ENCODE measurements at places on chromosomes 7 and 10. TPM values are rescaled to one million over a fixed set of nuclear protein-coding genes. Genes with fewer than 3 reads are reported as not detected.

DNA sequence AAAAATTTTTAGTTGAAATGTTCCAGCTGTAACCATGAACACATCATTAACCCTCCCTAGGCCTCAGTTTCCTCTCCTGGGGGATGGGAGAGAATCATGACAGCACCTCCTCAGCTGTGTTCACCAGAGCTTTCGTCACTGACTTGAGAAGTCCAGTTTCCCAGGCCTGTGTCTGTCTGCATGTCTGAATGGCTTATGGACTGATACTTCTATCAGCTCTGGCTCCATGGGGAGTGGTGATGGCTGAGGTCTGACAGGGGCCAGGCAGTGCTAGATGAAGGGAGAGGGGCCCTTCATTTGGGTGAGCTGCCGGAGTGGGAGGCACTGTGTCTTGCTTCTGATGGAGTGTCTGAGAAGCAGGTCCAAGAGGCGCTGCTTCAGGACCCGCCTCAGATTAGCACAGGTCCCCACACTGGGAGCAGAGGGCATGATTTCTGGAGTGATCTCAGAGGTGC lies 192.9 kb downstream of the PTPN20 start:
- H3K27me3 ChIP-seq = no peaks in the 10 kb centered on the region
- H3K27ac ChIP-seq = peak overlapping the region; percentile 10
- H3K4me1 ChIP-seq = peaks cover 5% of the 10 kb centered on the region

GRCh38 chr10:94683214-94684054 lies at the start of gene CYP2C18:
CYP2C18 (plus strand) TSS chr10:94683729; CDS start chr10:94683820, 91 bp downstream.
- no peaks in the 10 kb centered on the region for H3K27me3 ChIP-seq
- no peak for DNase-seq
- no peak within 1 kb of the TSS for H3K4me3 ChIP-seq
- no peaks in the 10 kb centered on the region for H3K4me1 ChIP-seq
- H3K36me3 ChIP-seq = no peaks in the 10 kb centered on the region

DNA sequence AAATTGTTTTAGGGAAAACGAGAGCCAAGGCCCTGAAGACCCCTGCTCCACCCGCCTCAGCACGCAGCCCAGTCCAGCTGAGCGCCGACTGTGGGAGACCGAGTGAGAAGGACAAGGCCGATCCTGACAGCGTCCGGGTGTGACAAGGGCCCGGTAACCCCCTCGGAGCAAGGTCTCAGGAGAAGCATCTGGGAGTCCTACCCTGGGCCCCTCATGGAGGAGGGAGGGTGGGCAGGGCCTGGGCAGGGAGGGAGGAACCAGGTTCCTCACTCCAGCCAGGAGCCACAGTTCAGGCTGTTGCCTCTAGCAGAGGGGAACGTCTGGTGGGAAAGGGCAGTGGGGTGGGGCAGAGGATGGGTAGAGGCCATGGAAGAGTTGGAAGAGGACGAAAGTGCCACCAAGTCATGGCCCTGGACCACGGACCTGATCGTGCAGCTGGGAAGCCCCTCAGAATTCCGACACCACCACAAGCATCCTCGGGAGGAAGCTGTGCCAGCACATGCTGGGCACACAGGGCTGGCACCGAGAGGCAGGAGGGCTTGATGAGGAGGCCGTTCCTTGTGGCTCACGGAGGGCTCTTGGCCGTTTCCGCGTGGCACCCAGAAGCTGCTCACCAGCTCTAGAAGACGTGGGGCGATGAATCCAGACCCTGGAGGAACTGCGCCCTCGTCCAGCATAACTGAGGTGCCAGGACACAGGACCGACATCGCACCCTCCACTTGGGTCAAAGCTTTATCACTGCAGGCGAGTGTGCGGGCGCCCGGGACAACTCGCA lies 2.2 kb upstream of the KNDC1 start:
- H3K36me3 ChIP-seq = no peaks in the 10 kb centered on the region
- H3K4me1 ChIP-seq = peaks cover 8% of the 10 kb centered on the region
- no peak overlapping the region for H3K4me3 ChIP-seq

AMPH gene
- 1.4 TPM for polyA plus RNA-seq

DNA sequence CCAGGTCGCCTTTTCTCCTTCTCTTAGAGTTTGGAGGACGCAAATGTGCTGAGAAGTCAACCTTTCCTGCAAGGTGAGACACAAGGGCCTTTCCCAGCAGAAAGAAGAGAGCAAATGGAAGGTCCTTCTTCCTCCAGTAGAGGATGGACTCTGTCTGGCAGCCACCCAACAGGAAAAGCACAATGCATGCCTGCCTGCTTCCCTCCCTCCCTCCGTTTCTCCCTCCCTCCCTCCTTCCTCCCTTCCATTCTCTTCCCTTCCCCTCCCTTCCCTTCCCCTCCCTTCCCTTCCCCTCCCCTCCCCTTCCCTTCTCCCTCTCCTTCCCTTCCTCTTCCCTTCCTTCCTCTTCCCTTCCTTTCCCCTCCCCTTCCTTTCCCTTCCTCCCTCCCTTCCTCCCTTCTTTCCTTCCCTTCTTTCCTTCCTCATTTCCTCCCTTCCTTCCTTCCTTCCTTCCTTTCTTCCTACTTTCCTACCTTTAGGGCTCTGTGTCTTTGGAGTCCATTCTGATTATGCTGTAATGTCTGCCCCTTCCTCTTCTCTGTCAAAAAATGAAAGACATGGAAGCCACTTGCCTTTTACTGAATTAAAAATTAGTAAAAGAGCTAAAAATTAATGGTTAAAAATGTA lies 66.4 kb downstream of the TRUB1 start:
- H3K4me1 ChIP-seq = no peaks in the 10 kb centered on the region
- no peaks in the 10 kb centered on the region for H3K27me3 ChIP-seq
- H3K4me3 ChIP-seq = no peak overlapping the region
- no peaks in the 10 kb centered on the region for H3K36me3 ChIP-seq
- H3K27ac ChIP-seq = no peak overlapping the region

DNA sequence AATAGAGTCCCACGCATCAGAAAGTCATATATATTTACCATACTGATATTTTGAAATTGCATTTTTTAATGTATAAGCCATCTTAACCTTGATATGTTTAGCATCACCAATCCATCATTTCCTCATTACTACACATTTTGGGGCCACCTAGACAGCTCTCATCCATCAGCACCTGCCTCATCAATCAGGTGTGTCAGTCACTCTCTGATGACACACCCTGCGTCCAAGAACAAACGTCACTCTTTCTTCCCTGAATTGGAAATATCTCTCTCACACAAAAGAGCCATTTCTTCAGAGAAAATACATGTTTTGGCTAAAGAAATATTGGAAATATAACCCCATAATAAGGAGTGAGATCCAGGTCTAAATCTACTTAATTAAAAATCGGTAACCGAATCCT lies 38.9 kb upstream of the RSU1 start:
- no peak overlapping the region for H3K4me3 ChIP-seq
- H3K27ac ChIP-seq = no peak overlapping the region
- no peak for DNase-seq
- no peaks in the 10 kb centered on the region for H3K27me3 ChIP-seq
- H3K36me3 ChIP-seq = no peaks in the 10 kb centered on the region
- no peaks in the 10 kb centered on the region for H3K4me1 ChIP-seq

DNA sequence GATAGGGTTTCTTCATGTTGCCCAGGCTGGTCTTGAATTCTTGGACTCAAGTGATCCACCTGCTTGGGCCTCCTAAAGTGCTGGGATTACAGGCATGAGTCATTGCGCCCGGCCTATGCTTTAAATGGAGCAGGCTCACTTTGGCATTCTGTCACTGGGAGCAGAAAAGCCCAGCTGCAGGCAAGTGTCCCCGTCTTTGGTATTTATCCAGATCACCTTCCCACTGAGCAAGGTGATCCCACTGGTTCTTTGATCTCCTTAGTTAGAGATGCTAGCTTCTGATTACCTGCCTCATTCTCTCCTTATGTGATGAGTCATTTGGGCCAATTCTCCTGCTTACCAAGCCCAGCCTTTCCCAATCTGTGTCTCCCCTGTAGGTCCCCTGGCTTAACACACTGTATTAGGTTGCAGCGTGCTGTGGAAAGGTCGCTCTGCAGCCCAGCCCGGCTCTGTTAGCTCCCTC lies 39.3 kb downstream of the SPDYE5 start:
- peak; percentile 11 for DNase-seq
- peak overlapping the region; percentile 34 for H3K27ac ChIP-seq
- peaks cover 7% of the 10 kb centered on the region for H3K4me1 ChIP-seq
- H3K36me3 ChIP-seq = peaks cover 4% of the 10 kb centered on the region

DNA sequence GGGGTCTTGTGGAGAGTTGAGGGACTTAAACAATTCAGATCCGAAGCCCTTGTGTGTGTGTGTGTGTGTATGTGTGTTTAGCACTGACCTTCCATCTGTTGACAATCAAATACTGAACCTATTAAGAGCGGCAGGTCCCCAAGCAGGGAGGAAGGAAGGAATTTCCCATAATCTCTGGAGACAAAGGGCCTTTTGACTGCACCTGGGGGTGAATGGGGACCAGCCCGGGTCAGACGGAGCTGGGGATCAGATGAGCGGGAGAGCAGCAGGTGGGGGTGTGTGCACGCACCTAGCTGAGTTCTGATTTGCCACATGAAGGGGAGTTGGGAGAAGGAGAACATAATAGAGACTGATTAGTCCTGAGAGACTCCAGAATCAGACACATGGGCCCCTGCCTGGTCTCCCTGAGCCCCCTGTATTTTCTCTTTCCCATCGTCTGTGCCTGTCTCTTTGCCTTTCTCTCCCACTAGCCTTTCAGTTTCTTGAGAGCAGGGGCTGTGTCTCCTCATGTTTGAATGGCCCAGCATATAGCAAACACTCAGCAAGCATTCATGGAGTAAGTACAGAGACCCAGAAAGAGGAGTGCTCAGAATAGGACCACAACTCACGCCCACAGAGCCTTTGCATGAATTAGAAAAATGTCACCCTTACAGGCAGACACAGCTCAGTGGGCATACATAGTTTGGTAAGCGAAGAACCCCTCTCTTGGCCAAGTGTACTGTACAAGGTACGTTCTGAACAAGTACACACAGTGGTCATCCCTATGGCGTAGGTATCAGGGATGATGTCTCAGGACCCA lies 288.3 kb upstream of the HABP2 start:
- H3K27ac ChIP-seq = no peak overlapping the region
- H3K36me3 ChIP-seq = no peaks in the 10 kb centered on the region
- DNase-seq = no peak
- H3K27me3 ChIP-seq = no peaks in the 10 kb centered on the region

GSTO2 gene
- polyA plus RNA-seq = 5.1 TPM

DNA sequence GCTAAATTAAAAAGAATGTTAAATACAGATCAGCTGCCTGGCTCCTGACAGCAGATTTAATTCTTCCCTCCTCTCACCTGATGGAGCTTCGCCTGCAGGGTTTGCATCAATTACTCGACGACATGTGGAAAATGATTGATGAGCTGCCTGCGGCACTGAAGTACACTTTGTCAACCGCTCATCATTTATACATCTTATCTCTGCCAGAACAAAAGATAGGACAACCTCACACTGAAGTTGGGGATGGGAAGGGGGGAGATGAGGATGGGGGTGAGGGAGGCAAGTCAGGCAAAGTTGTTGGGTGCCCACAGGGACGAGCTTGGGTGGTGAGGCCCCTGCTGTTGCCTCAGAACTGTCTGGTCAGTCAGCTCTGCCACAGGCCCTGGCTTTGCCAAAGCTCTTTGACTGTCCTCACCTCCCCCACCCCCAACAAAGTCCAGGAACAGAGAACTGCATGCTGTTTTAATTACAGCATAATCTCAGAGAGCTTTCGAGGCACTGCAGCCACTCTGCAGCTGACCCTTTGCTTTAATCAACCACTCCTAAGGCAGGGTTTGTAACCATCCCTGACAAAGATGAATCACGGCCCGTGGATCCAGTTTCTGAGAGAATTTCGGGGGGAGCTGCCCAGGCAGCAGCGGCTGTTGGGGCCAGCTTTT lies 702.3 kb downstream of the LRMDA start:
- H3K27me3 ChIP-seq = no peaks in the 10 kb centered on the region
- DNase-seq = peak; percentile 61
- H3K27ac ChIP-seq = no peak overlapping the region
- H3K4me1 ChIP-seq = peaks cover 45% of the 10 kb centered on the region
- no peaks in the 10 kb centered on the region for H3K36me3 ChIP-seq
- no peak overlapping the region for H3K4me3 ChIP-seq

All from cardiac muscle cell (in vitro differentiated cells and primary cell).